Stimulated activated CD8-positive, alpha-beta memory T cell treated with anti-CD3 and anti-CD28 coated beads, Interleukin-4, amount 100 ng/mL, for 1 hour (primary cell): ENCODE measurements at places on chromosomes 12 and 14.

DNA sequence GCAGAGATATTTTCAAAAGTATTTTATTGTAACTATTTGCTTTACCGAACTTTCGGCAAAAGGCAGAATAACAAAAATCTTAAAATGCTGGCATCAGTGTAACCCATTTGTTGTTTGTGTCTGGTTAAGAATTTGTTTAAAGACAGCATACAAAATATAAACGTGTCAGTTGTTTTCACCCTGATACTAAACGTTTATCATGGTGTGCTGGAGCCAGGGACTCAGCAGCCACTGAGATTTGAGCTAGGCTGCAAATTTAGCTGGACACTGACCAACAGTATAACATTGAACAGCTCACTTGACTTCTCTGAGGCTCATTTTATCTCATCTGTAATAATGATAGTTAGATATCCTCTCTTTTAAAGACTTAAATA lies 183.7 kb downstream of the TMTC3 start:
- DNase-seq = no peak

- no peak for DNase-seq
These were observed 101.3 kb downstream of the SCARB1 start for GRCh38 chr12:124762384-124762783.

GRCh38 chr12:4690760-4691159 lies 29.4 kb upstream of the GALNT8 start:
- no peak for DNase-seq

- no peak for DNase-seq
These were observed 274.6 kb downstream of the RAD51B start for GRCh38 chr14:68094158-68094557.

GRCh38 chr14:74584951-74585350 lies 27.1 kb downstream of the LTBP2 start:
- DNase-seq = no peak
